ENCODE measurements at places on chromosomes 5 and 9. TPM values are rescaled to one million over a fixed set of nuclear protein-coding genes. Genes with fewer than 3 reads are reported as not detected.
A peak's percentile ranks its signal among the peaks of the same experiment; 100 is the strongest.

Gene NMUR2
- not detected for total RNA-seq

GRCh38 chr5:65749956-65750355 is 28.0 kb downstream of the NLN start:
- H3K4me1 ChIP-seq, result no peaks in the 10 kb centered on the region
- no peaks in the 10 kb centered on the region for H3K27me3 ChIP-seq
- H3K4me3 ChIP-seq, result no peak overlapping the region
- no peaks in the 10 kb centered on the region for H3K36me3 ChIP-seq

DNA sequence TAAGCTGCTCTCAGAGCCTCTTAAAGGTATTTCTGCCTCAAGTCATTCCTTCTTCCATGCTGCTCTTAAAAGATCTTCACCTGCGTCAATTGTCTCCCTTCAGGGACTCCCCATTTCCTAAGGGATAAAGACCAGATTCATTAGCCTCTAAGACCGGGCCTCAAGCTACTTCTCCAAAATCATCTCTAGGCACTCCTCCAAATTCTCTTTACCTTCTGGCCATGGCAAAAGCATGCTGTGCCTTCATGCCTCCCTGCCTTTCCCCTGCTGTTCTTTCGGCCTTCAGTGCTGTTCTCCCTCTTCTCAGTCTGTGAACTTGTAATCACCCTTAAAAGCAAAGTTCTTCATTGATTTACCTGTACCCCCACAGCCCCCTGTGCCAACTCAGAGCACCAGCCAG is 4.4 kb downstream of the TMOD1 start:
- H3K36me3 ChIP-seq, result no peaks in the 10 kb centered on the region
- H3K4me3 ChIP-seq, result no peak overlapping the region
- H3K27ac ChIP-seq, result no peak overlapping the region
- no peak for DNase-seq
- peaks cover 69% of the 10 kb centered on the region for H3K27me3 ChIP-seq

GRCh38 chr5:83471405-83472212 is at the start of gene VCAN:
VCAN (plus strand) TSS chr5:83471744; CDS start chr5:83483519, 11,775 bp downstream.
- H3K36me3 ChIP-seq, result no peaks in the 10 kb centered on the region
- peaks cover 45% of the 10 kb centered on the region for H3K4me1 ChIP-seq
- H3K4me3 ChIP-seq, result peak within 1 kb of the TSS; percentile 83
- peak within 1 kb of the TSS; percentile 78 for H3K27ac ChIP-seq

Gene HTR1A
- total RNA-seq, result not detected

DNA sequence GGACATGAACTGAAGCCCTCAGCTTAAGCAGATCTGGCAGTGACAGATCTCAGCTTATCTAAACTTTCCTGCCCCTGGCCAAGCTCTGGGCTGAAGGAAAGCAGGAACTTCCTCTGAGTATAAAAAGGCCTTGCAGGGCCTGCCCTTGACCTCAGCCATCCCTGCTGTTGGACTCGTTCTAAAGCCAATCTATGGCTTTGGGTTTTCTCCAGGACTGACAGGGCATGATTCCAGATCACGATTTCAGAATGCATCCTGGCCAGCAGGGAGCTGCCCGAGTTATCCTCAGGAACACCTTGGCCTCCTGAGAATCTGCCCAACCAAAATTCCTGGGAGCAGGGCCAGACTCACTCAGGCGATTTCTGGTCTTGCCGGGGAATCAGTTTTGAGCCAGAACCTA is 502.7 kb downstream of the TLE4 start:
- H3K27me3 ChIP-seq, result no peaks in the 10 kb centered on the region
- H3K27ac ChIP-seq, result no peak overlapping the region
- H3K4me3 ChIP-seq, result no peak overlapping the region
- H3K4me1 ChIP-seq, result no peaks in the 10 kb centered on the region
- no peak for DNase-seq

- DNase-seq, result no peak
- no peaks in the 10 kb centered on the region for H3K36me3 ChIP-seq
- peaks cover 1% of the 10 kb centered on the region for H3K4me1 ChIP-seq
- H3K27me3 ChIP-seq, result peaks cover 50% of the 10 kb centered on the region
These were observed 360.1 kb upstream of the PANK3 start for GRCh38 chr5:168939156-168939800.

Gene ROR2
- 20.1 TPM for total RNA-seq

DNA sequence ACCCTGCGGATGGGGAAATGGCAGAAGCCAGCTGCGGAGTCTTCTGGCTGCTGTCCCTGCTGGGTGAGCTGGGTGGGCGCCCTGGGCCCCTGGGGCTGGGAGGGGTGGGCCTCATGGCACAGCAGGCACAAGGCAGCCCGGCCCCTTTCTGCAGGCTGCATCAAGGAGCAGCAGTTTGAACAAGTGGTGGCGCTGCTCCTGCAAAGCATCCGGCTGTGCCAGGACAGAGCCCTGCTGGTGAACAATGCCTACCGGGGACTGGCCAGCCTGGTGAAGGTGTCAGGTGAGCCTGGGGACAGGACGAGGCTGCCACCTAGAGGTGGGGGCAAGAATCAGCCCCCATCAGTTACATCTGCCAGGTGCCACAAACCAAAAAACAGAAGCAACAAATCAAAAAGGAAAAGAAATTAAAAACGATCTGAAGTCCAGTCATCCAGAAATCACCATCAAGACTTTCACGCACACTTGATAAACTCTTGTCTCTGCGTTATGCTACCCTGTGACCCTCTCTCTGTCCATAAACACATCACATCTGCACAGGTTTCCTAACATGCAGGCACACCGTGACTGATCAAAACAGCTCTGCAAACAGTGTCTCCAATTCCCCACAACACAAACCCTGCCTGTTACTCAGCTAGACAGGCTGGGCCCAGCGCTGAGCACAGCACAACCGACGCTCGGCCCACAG is 13.9 kb downstream of the REXO4 start:
- H3K4me3 ChIP-seq, result no peak overlapping the region
- no peaks in the 10 kb centered on the region for H3K36me3 ChIP-seq
- DNase-seq, result peak; percentile 47
- H3K27ac ChIP-seq, result no peak overlapping the region
- no peaks in the 10 kb centered on the region for H3K4me1 ChIP-seq

- H3K27me3 ChIP-seq, result peaks cover 20% of the 10 kb centered on the region
- no peaks in the 10 kb centered on the region for H3K36me3 ChIP-seq
- no peak overlapping the region for H3K27ac ChIP-seq
- no peak overlapping the region for H3K4me3 ChIP-seq
These were observed 47.5 kb downstream of the NEURL1B start for GRCh38 chr5:172688349-172689217.

Gene PDZD2
- 1.4 TPM for total RNA-seq

- H3K27me3 ChIP-seq, result no peaks in the 10 kb centered on the region
- no peak for DNase-seq
- H3K27ac ChIP-seq, result no peak overlapping the region
- no peaks in the 10 kb centered on the region for H3K36me3 ChIP-seq
- H3K4me3 ChIP-seq, result no peak overlapping the region
- no peaks in the 10 kb centered on the region for H3K4me1 ChIP-seq
These were observed 6.9 kb downstream of the UGT3A2 start for GRCh38 chr5:36059571-36060419.

DNA sequence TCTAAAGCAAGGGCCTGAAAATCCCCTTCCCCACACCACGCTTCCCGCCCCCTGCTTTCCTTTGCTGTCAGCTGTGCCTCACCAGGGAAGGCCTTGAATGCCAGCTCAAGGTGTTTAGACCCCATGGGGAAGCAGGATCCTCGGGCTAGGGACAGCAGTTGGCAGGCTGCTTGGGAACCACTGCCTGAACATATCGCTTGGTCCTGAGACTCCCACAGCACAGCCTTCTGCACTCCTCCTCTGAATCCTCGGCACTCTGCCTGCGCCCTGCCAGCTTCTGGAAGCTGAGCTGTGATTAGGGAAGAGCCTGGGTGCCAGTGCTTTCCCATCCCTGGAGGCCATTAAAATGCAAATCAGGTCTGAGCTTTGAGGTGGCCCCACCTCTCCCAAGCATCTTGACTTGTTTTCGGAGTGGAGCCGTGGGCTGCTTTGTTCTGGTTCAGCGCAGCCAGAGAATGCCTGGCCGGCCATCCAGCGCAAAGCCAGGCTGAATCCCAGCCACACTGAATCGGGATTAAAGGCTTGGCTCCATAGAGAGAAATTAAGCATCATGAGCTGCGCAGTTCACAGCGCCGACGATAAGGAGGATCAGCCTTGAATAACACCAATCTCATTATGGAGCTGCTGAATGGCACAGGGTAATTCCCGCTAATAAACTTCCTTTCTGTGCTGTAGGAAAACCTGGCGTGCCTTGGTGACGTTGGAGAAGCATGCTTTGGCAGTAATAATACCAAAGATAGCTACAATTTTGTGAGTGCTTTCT is 40.0 kb downstream of the AMBP start:
- H3K27ac ChIP-seq, result peak overlapping the region; percentile 74
- H3K4me1 ChIP-seq, result peaks cover 15% of the 10 kb centered on the region
- H3K4me3 ChIP-seq, result peak overlapping the region; percentile 6
- H3K27me3 ChIP-seq, result no peaks in the 10 kb centered on the region
- DNase-seq, result peak; percentile 96

DNA sequence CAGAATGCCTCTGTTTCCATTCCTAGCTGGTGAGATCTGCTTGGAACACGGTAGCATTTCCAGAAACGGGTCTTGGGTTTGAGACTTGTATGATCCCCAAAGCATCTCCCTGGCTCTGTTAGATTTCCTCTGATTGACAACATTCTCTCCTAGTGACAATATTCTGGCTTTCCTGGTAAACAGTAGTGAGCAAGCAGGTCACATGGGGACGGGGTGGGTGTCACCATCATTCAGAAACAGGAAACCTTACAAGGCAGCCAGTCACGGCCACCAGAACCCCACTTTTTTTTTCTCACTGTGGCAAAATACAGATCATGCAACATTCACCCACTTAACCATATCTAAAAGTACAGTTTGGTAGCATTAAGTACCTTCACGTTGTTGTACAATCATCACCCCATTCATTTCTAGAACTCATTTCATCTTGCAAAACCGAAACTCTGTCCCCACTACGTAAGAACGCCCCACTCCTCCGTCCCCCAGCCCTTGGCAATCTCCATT is 90.1 kb upstream of the LMX1B start:
- H3K4me3 ChIP-seq, result no peak overlapping the region
- H3K27ac ChIP-seq, result no peak overlapping the region
- no peak for DNase-seq
- no peaks in the 10 kb centered on the region for H3K36me3 ChIP-seq

DNA sequence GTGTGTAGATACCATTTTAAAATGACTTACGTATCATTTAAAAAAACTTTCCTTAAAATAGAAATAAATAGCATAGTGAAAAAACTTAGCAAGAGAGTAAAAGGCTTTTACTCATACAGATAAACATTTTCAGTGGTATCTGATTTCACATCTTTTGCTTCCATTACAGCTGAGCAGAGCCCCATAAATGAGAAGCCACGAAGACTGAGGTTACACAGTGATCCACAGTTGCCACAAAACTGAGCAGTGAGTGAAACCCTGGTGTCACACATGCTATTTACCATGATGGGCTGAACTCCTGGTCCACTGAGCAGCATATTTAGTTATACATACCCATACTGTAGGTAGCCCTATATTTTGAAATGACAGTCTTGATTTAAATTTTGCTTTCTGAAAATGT is 401.2 kb downstream of the KIAA0825 start:
- no peaks in the 10 kb centered on the region for H3K36me3 ChIP-seq
- no peak for DNase-seq
- H3K4me1 ChIP-seq, result no peaks in the 10 kb centered on the region
- no peak overlapping the region for H3K4me3 ChIP-seq
- no peaks in the 10 kb centered on the region for H3K27me3 ChIP-seq

Gene NMRK1
- 1.7 TPM for total RNA-seq

DNA sequence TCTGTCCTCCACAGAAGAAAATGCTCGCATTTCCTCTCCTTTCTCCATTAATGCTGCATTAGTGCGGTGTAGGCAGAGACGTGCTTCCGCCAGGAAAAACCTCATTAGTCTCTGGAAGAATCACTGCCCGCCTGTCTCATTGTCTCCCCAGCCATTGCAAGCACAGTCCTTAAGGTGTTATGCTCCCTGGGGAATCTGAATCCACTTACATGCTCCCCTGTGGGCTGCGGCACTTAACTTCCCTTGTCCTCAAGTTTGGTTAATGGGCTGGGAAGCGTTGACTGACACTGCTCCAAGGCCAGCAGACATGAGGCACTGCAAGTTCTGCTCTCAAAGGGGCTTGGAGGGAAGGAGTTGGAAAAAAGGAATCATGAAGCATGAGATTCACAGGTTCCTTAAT is 41.6 kb downstream of the TARS1 start:
- peak; percentile 66 for DNase-seq
- peak overlapping the region; percentile 11 for H3K27ac ChIP-seq
- no peaks in the 10 kb centered on the region for H3K36me3 ChIP-seq
- no peaks in the 10 kb centered on the region for H3K27me3 ChIP-seq

Gene CFAP77
- 1.8 TPM for total RNA-seq

DNA sequence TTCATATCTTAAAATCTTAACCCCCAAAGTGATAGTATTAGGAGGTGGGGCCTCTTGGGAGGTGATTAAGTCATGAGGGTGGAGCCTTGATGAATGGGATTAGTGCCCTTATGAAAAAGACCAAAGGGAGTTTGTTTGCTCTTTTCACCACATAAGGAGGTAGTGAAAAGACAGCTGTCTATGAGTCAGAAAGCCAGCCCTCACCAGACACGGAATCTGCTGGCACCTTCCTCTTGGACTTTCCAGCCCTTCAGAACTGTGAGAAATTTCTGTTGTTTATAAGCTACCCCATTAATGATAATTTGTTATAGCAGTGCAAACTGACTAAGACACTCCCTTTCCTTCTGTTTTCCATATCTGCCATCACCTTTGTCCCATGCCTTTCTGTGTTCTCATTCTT is 20.8 kb downstream of the IFNB1 start:
- H3K4me3 ChIP-seq, result no peak overlapping the region
- no peaks in the 10 kb centered on the region for H3K4me1 ChIP-seq
- H3K27me3 ChIP-seq, result no peaks in the 10 kb centered on the region

Gene SPINK4
- total RNA-seq, result not detected

Gene ANKRD18A
- 2.3 TPM for total RNA-seq

- no peaks in the 10 kb centered on the region for H3K4me1 ChIP-seq
- H3K36me3 ChIP-seq, result no peaks in the 10 kb centered on the region
- DNase-seq, result no peak
- no peak overlapping the region for H3K27ac ChIP-seq
- H3K27me3 ChIP-seq, result no peaks in the 10 kb centered on the region
These were observed 2.4 kb upstream of the OR1K1 start for GRCh38 chr9:122797316-122798063.

DNA sequence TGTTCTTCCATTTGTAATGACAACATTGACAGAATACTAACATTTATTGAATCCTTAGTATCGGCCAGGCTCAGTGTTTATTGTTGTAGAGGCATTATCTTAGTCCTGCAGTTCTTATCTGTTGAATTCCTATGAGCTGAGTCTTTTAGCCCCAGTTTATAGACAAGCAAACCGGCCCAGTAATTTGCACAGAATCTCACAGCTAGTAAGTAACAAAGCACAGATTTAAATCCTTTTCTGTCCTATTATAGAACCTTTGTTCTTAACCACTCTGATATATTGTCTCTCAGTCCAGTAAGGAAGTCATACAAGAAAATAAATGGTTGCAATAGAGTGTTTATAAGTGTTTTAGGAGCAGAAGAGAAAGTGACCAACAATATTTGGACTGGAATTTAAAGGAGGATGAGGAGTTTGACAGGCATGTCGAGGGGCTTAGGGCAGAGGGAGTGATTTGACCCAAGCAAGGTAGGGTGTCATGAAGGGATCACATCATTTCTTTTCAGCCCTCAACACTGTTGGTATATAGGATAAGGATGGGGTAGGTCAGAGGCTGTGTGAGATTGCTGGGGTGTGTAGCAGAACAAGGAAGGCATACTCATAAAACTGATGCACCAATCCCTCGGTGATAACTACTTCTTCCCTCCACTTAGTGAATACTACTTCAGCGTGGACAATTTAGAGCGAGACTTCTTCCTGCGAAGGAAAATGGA is 39.5 kb downstream of the LARP1 start:
- peak overlapping the region; percentile 50 for H3K27ac ChIP-seq
- H3K36me3 ChIP-seq, result no peaks in the 10 kb centered on the region
- no peaks in the 10 kb centered on the region for H3K4me1 ChIP-seq
- H3K27me3 ChIP-seq, result no peaks in the 10 kb centered on the region

Measured in neural progenitor cell (in vitro differentiated cells).